ENCODE measurements at places on chromosomes 6 and 20.

GRCh38 chr6:27837625-27838057 lies 74.6 kb downstream of the OR2B2 start:
- peak; percentile 81 for DNase-seq

- DNase-seq = no peak
Measured at GRCh38 chr6:155171747-155172449, 91.9 kb upstream of the CLDN20 start.

DNA sequence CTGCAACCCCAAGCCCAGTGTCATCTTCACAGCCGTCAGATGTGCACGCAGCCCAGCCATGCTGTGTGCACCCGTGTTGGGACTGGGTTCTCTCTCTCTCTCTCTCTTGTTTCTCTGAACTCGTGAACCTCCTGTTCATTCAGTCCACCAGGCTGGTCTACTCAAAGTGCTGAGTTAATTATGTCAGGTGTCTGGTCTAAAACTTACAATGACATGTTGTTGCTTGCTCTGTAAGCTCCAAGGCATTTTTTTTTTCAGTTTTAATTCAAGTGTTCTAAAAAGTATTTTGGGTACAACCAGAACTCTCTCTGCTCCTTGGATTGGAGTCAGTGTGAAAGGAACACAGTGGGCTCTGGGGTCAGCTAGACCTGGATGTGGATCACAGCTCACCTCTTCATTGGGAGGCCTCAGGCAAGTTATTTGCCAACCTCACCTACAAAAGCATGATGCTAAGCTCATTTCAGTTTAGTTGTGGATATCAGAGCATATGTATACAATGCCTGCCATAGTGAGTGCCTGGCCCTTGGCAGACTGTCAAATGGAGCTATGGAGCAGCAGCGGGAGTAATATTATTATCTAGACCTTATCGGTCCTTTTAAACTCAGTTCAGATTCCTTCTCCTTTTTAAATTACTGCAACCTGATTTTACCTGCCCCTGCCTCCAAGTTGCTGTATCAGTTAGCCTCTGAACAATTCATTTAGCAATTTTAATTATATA lies 59.5 kb downstream of the PLEKHG1 start:
- DNase-seq = no peak

GRCh38 chr6:33142501-33143070 lies 49.7 kb downstream of the COL11A2 start:
- no peak for DNase-seq

DNA sequence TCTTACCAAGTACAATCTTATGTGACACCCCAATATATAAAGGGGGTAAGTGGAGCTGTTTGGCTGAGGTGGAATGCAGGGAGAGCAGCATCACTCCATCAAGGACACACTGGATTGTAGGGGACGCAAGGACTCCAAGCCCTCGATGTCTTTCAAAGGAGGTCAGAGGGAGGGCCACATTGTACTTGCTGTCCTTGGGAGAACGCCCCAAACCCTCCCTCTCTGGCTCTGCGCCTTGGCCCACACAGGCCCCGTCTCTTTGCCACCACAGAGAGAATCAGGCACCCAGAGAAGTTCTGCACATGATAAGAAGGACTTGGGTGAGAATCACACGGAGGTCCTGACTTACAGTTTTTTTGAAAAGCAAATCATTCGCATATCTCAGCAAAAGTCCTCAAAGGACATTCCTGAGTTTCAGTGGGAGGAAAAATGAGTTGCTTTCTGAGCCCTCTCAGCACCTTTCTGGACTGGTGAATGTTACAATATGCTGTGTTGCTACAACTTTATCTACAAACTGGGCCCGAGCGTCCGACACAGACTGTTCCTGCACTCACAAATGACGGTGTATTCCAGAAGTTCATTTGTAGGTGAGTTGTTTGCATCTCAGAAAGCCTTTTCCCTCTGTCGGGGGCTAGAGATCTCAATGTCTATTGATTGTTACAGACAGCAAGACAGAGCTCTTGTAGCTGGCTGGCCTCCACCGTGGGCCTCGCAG lies 92.5 kb upstream of the AKAP12 start:
- no peak for DNase-seq

DNA sequence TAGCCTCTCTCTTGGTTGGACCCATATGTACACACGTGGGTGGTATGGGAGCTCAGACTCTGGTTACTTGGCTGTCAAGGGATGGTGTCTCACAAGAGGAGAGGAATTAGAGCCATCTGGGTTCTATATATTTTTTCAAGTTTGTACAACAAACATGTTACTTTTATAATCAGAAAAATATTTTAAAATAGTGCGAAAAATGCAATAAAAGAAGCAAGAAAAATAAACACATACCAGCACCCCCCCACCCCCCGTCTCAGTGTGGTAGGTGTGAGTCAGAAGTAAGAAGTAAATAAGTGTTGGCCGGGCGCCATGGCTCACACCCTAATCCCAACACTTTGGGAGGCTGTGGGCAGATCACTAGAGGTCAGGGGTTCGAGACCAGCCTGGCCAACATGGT lies 2.1 kb upstream of the TIAM2 start:
- no peak for DNase-seq

DNA sequence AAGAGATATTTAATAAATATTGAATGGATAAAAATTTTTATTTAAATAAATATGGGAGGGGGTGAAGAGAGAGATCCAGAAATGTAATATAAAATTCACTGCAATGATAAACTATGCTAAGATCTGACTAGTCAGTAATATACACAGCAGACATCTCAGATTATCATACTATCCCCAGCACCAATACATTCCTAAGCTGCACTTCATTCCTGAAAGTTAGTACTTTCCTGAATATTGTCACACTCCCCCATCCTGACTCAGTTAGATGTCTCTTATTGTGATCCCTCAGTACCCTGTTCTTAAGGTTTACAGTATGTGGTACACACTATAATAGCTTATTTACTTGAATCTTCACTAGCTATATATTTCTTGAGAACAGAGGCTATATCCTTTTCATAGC lies 88.3 kb upstream of the KCNQ5 start:
- no peak for DNase-seq

GRCh38 chr6:157211603-157212455 lies 111.5 kb downstream of the TMEM242 start:
- DNase-seq = no peak

- DNase-seq = no peak
Measured at GRCh38 chr20:39019805-39020325, 57.7 kb downstream of the DHX35 start.

DNA sequence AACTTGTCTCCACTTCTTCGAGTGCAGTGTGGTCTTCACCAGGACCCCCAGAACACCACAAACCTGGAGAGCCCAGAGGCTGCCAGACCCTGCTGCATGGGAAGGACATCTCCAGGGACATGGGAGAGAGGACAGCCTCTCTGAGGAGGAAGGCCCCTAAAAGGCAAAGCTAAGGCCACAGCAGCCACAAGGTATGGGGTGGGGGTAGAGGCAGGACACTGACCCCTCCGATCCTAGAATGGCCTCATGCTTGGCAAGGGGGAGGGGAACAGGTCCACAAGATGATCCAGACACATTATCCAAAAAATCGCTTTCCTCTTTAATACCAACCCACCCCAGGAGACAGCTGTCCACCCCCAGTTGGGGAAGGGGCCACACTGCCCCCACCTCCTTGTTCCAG lies 1.9 kb downstream of the B3GALT4 start:
- DNase-seq = no peak

DNA sequence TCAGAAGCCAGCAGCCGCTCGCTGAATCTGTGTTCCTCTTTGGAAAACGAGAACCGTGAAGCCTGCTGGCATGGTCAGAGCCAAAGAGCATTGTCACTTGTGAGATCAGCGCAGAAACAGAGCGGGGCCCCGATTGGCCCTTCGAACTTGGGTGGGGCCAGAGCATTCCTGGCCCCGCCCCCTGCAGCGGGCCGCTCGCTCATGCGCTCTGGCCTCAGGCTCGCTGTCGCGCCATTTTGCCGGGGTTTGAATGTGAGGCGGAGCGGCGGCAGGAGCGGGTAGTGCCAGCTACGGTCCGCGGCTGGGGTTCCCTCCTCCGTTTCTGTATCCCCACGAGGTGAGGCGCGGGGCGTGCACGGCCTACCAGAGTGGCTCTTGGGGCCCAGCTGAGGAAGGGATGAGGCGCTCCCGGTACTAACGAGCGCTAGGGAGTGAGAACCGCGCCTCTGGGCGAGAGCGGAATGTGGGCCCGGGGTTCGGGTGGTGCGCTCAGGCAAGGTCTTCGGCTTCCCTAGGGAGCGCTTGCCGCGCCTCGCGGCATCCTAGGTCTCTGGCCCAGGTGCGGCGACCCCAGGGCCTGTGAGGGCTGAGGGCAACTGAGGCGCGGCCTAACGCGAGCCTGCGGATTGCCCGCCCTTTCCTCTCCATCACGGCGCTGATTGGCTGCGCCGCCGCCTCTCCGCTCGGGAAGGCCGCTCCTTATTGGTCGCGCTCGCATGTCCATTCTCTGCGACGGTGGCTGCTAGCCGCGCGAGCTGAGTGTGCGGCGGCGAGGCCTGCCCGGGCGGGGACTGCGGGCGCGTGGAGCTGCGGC lies at the start of gene CSE1L:
CSE1L (plus strand) TSS at position 226 of the 814 bp plus-strand sequence. CDS start 12,152 bp downstream, outside the sequence.
- peak; percentile 97 for DNase-seq

DNA sequence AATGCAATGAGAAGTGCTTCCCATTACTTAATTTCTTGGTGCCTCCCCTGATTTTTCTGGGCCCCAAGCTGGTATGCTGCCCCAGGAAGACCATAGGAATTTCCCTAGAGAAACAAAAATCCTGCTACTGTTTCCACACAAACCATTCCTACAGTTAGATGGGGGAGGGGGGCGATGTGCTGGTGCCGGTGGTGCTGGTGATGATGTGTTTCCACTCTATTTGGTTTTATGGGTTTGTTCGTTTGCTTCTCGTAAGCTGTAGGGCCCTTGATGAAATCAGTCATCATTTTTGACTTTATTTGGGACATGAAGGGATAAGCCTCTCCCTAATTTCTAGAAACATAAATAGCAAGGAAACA lies 105.1 kb downstream of the MKKS start:
- no peak for DNase-seq

GRCh38 chr6:90496258-90497016 lies 90.4 kb downstream of the MAP3K7 start:
- DNase-seq = no peak

- no peak for DNase-seq
Measured at GRCh38 chr6:111614833-111615582, 9.3 kb upstream of the TRAF3IP2 start.

DNA sequence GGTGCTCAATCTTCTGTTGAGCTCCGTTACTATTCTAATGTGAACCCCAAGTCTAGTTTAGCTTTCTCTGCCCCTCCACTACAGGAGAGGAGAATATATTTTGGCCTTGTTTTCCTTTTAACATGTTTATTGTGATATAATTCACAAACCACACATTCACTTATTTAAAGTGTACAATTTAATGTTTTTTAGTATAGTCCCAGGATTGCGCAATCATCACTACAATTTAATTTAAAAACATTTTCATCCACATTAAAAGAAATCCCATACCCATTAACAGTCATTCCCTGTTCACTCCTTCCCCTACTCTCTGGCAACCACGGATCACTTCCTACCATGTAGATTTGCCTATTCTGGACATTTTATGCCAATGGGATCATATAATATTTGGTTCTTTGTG lies 64.5 kb upstream of the BMP6 start:
- DNase-seq = no peak

GRCh38 chr6:107491138-107491609 lies 1.3 kb downstream of the SOBP start:
- no peak for DNase-seq

DNA sequence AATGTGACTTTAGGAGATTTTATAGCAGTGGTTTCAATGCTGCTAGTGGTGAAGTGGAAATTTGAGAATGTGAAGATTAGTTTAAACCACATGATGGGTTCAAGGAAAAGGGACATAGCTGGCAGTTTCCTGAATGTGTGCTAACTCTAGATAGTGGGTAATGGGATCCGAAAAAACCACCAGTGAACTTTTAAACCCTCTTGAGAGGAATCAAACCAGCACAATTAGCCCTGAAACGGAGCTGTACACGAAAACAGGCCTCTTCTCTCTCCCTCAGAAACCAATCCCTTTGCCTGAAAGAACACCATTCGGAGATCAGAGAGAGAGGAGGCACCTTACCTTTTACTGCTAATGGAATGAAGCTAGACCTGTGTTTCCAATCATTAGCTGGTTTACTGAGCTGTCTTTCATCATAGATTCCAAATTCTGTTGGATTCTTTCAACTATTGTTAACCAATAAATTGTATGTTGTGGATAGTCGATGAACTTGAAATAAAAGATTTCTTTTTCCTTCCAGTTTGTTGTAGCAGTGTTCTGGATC lies 103.9 kb downstream of the AIG1 start:
- no peak for DNase-seq

DNA sequence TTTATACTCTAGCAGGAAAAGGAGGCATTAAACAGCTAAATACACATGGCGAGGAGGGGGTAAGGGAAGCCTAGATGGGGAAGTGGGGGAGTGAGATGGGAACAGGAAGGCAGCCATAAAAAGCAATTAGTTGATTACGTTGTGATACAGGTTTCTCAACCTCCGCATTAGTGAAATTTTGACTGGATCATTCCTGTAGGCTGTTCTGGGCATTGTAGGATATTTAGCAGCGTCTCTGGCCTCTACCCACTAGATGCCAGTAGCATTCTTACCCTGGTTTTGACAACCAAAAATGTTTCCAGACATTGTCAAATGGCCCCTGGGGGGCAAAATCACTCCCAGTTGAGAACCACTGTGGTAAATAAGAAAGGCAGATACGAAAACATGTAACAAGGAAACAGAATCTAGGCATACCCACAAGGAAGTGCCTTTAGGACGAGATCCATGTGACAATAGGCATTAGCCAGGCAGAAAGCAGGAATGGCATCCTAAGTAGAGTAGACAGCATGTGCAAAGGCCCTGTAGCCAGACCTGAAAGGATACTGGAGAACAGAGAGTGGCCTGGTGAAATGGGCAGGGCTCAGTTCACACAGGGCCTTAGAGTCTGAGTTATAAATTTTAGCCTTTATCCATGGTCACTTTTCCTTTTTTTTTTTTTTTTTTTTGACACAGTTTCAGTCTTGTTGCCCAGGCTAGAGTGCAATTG lies 25.8 kb upstream of the PTPN1 start:
- DNase-seq = no peak

- DNase-seq = no peak
Measured at GRCh38 chr6:166671434-166672081, 44.5 kb upstream of the RPS6KA2 start.

DNA sequence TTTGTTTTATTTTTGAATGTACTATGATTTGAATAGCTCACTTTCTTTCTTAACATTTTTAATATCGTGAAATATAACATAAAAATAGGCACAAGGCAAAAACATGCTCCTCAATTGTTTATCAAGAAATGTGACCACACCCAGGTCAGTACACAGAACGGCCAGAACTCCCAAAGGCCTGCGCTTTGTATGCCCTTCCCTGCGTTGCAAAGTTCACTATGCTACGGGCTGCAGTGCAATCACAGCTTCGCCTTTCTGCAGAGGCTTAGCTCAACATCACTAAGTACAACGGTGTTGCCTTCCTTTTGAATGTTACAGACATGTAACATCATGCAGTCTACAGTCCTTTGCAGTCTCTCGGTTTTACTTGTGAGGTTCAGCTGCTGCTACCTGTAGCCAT lies 333.4 kb downstream of the THBS2 start:
- no peak for DNase-seq

DNA sequence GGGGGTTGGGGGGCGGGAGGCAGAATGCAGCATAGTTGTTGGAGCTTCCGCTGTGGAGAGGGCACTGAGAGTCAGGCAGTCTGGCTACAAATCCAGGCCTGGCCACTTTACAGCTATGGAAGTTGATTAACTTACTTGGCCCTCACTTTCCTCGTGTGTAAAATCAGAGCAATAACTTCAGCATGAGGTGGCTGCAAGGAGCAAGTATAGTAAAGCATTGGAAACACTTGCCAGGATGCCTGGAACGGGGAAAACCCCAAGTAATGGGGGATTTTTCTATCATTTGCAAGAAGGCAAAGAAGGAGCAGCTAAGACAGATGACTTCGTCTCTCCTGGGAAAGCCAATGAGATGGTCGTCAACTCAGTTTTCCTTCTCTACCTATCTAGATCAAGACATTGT lies 35.8 kb downstream of the AGPAT4 start:
- DNase-seq = no peak

All from hematopoietic multipotent progenitor cell treated with erythropoietin and hydrocortisone succinate and interleukin-3 and kit ligand, for 17 days (in vitro differentiated cells).